ENCODE measurements at places on chromosomes 2 and 18. TPM values are rescaled to one million over a fixed set of nuclear protein-coding genes. Genes with fewer than 3 reads are reported as not detected.

- no peak for DNase-seq
Measured at GRCh38 chr2:138023976-138024375, 59.7 kb downstream of the HNMT start.

- no peak for DNase-seq
Measured at GRCh38 chr2:67560771-67561456, 163.8 kb downstream of the ETAA1 start.

- no peak for DNase-seq
Measured at GRCh38 chr2:26812731-26813130, 26.9 kb downstream of the CENPA start.

DNA sequence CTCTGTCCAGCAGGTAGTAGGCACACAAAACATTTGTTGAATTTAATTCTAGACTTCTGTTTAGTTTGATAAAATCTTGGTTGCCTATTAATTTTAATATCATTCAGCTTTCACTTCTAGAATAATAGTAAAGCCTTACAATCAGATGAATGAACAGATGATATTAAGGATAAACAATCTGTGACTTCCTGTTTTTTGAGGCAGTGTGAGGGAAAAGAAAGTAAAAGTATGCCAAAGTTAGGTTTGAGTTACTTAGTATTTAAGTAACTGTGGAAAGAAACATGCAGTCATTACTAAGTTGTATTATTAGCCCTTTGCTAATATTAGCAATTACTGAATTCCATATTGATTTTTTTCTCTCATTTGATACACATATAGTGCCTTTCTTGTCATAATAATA, 31.5 kb downstream of the EPB41L5 start:
- no peak for DNase-seq

DNA sequence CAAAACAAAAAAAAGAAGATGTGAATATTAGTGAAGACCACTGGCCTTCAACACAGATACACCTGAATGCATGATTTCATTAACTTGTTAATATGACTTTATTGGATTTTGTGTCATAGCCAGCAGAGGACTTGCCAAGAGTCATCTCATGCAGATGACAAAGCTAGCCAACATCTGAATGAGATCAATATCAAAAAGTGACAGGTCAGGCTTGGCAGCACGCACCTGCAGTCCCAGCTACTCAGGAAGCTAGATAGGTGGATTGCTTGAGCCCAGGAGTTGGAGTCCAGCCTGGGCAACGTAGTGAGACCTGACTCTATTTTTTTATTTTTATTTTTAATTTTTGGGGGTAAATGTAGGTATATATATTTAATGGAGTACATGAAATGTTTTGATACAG, 54.5 kb upstream of the TGIF1 start:
- DNase-seq, result no peak

LCT gene
- 0.05 TPM for total RNA-seq

KCNS3 gene
- total RNA-seq, result 0.17 TPM

GAD1 gene
- 2.6 TPM for total RNA-seq
